ENCODE measurements at places on chromosomes 3 and 15.

- no peak for DNase-seq
Measured at GRCh38 chr15:70530503-70530902, 232.9 kb downstream of the UACA start.

DNA sequence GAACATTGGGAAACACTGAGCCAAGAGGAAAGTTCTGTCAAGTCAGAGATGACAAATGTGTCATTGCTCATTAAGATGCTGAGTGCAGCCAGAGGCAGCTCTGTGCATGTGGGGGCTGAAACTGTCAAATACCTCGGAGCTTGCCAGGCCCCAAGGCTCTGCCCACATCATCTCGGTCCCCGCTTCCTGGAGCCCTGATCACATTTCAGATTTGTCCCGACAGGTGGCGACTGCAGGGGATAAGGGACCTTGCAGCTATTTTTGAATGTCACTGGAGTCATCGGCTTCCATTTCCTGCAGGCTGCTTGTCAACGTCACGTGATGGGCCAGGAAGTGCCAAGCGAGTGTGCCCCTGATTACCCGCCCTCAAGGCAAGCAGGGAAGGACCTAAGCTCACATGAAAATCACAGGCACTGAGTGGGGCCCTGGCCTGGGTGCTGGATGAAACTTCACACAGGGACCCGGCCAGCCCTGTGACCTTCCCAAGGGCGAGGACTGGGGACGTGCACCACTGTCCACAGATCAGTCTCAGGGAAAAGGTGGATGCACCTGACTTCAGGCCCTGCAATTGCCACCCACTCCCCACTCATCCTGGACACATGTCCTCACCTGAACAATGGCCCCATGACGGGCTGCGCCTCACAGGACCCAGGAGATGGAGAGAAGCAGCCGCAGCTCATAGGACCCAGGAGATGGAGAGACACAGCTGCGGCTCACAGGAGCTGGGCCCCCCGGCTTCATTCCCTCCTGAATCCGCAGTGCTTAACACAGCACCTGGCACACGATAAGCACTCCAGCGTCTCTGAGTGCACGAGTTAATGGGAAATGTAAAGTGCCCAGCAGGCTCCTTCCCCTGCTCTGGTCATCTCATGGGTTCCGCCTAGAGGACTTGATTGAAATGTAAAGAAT, 73.4 kb downstream of the NUP210 start:
- DNase-seq = no peak

GRCh38 chr15:42332331-42332730, 27.0 kb upstream of the CAPN3 start:
- peak; percentile 23 for DNase-seq

DNA sequence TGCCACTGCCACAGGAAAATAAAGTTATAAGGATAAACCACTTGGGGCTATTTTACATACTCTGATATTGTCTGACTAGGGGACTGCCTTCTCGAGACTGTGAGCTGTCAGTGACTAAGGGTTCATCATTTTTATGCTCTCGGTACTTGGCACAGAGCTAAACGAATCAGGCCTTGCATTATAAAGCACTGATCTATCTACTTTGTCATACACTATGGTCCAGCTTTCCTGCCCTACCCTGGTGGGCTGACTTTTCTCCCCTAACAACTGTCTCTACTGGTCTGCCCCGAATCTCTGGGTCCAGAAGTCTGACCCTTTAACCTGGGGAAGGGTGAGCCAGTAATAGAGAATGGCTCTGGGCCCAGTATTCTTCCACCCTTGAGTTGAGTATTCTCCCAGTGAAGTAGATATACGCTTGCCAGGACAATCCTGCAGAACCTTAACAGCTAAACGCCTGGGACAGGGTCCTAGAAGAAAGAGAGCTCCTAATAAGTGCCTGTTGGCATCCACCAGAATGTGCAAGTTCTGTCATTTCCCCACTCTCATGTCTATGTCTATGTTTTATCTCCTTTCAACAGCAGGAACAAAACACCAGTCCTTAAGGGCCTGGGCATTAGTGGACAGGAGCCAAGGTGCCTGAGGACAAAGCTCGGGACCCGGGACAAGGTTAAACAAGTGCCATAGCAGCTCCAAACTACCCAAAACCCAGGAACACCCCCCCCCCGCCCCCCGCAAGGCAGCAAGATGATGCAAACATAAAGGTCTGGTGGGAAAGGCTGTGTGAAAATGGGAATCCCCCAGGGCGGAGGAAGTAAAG, 1.2 kb downstream of the LARP6 start:
- DNase-seq = no peak

- DNase-seq = no peak
Measured at GRCh38 chr3:156171281-156172267, 51.2 kb downstream of the KCNAB1 start.

- DNase-seq = no peak
Measured at GRCh38 chr3:31357451-31357850, 175.3 kb upstream of the STT3B start.

DNA sequence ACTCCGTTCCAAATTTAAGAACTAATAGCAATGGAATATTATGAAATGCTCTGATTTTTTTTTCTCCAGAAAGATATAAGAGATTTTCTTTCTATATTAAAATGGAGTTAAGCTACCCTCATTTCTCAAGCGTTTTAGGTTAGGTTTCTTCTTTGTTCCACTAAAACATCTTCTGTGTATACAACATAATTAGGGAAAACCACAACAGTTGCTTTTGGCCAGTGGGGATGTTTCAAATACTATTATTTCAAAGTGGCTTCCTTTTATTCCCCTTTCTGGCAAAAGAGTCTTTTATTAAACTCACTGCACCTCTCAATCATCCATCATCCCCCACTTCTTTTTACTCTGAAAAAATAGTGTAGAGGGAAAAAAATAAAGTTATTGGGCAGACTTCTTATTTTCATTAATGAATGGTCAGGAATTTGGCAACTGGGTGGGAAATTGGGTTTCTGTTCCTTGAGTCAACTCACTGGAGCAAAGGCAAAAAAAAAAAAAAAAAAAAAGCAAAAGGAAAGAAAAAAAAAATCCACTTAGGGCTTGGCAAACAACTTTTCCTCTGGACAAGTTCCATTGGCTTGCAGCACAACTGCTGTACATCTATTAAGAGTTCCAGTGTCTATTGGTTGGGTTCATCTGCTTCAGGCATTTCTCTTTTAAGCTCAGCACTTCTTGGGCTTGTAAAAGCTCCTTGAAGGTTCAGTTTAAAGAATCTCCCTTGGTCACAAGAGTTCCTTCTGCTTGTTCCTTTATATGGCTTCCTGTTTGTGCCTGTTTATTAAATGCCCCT, 963.4 kb downstream of the ROBO1 start:
- DNase-seq = no peak

DNA sequence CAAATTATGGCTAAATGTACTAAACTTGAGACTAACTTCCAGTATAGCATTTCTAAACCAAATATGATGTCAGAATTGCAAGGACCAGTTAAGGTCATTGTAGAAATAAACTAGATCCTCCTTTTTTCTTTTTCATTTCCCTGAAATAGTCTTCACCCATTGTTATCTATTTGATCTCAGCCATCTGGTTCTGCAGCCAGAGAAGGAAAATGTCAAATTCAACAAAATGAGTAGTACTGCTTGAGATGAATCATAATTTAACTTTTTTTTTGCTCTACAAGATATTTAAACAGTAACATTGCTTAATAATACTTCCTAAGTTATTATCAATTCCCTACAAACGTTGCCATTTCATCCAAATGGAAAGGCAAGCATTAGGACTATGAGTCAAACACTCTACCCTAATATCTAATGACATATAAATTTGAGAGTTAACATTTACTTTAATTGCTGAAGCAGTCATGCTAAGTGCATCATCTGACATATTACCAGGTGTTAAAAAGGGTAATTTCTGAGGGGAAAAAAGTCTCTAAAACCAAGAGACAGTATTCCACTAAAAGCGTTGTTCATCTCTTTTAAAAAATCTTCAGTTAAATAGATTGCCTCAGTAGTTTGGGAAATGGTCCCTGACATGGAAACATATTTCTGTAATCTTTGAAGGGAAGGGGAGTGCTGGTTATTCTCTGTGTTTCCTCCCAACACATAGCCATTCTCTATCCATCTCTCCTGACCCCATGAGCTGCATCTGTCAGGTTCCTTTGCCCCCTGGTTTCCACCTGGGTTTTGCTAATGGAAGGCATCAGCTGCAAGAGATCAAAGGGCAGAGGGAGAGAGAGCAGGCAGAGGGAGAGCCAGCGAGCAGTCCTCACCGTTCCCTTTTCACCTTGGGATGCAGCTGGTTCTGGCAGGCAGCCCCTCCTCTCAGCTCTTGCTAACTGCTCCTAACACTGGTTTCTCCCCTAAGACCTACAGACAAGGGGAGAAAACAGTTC, 138.5 kb downstream of the ARPP21 start:
- no peak for DNase-seq

DNA sequence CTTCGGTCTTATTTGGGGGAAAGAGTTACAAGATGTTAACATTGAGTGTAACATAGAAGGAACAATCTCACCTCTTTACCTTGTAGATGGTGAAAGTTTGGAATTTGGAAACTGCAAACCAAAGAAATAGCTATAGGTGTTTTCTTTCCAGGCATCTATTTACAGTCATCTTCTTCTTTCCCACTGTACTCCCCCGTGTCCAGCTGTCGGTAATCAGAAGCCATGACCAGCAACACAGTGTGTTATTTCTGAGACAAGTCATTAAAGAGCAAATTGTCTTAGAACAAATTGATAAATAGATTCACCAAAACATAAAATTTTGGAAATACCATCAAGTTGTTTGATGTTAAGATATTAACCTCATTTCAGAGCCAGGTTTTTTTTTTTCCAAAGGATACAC, 590.5 kb upstream of the NAALADL2 start:
- no peak for DNase-seq

DNA sequence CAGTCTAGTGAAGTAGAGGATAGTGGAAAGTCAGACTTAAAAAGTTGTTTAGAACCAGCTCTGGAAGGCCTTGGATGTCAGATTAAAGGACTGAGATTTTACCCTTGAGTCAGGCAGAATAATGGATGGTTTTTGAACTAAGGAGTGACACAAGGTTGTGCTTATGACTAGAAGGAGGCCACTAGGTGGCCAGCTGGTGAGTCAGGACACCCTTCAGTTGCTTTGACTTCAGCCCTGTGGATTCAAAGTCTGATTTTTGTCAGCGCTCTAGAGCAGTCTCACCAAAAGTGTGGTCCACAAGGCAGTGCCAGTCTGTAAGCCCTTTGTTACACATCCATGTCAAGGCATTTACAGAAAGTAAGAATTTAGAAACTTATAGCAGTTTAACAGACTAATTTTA, 3.8 kb upstream of the GABPB1 start:
- no peak for DNase-seq

- DNase-seq = no peak
Measured at GRCh38 chr3:141528800-141529199, 42.0 kb downstream of the RASA2 start.

DNA sequence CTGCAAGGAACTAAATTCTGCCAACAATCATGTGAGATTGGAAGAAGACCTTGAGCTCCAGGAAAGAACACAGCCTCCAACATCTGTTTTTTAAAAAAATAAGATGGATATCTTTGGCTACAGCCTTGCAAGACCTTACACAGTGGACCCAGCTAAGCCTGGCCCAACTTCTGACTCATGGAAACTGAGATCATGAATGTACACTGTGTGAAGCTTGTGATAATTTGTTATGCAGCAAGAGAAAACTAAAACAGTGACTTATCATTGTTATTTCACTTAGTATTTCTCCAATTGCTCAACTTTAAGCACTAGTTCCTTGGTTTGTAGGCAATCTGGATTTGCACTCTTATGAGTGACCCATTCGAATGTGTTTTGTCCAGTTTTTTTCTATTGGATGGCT, 29.3 kb downstream of the SHQ1 start:
- no peak for DNase-seq

- peak; percentile 22 for DNase-seq
Measured at GRCh38 chr15:59138243-59138642, 33.3 kb downstream of the CCNB2 start.

- no peak for DNase-seq
Measured at GRCh38 chr3:20246662-20247061, 60.7 kb upstream of the SGO1 start.

- no peak for DNase-seq
Measured at GRCh38 chr15:31106495-31107300, 5.2 kb upstream of the TRPM1 start.

GRCh38 chr3:111333642-111334041, 208.4 kb upstream of the CD96 start:
- no peak for DNase-seq

GRCh38 chr3:101722394-101723173, 1.8 kb upstream of the CEP97 start:
- DNase-seq = no peak

GRCh38 chr3:65196663-65197062, 508.9 kb upstream of the ADAMTS9 start:
- no peak for DNase-seq

DNA sequence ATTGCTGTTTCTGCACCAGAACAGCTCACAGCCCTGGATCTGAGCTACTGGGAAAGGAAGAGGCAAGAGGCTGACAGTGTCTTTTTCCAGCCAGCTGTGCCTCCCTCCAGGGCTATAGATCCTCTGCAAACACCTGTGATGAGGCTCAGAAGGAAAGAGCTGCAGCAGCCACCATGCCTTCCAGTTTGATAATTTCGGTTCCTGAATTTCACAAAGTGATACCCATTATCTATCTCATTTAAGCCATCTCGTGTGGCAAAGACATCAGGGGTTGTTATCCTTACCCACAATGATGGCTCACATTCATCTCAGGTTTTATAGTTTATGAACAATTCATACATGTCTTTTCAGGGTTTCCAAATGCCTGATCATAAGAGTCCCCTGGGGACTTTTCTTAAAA, 1.8 kb upstream of the LARP6 start:
- DNase-seq = no peak

DNA sequence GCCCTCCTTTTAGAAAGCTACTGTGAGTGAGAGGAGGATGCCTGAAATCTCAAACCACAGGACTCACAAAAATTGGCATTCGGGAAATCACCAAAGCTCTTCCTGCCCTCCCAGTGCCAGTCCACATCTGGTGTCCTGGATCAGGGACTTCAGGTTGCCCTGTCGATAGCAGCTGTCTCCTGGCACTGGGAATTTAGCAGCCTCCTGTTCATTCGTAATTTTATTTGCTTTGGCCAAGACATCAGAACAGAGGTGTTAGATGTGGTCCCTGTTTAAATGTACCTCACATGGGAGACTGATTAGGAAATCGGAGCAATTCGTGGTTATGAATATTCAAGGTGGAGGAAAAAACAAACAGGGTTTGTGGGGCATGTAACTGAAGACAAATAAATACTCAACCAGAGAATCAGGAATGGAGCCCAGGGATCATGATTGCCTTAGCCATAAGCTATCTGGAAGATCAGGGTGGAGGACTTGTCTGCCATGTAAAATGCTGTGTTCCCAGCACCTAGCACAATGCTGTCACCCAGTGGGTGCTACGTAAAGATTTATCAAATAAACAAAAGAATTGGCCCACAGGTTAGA, 265.2 kb upstream of the PROK2 start:
- no peak for DNase-seq

DNA sequence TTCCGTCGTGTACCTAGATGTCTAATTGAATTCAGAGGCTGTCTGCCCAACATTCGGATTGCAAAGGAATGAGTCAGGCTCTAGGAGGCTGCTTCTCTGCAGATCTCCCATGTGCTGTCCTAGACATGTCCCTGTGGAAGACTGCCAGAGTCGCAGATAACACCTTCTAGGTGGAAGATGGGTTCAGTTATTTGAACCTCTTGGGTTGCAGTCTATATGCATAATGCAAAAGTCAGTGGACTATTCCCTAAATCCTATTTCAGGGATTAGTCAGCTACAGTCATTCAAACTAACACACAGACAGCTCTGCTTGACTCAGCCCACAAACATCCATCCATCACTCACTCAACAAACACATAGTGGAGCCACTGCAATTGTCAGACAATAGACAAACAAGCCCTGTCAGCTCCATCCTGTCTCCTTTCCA, 300.0 kb upstream of the CTNNB1 start:
- DNase-seq = no peak
